ENCODE measurements at places on chromosomes 6 and 20. TPM values are rescaled to one million over a fixed set of nuclear protein-coding genes. Genes with fewer than 3 reads are reported as not detected.
A peak's percentile ranks its signal among the peaks of the same experiment; 100 is the strongest.

DNA sequence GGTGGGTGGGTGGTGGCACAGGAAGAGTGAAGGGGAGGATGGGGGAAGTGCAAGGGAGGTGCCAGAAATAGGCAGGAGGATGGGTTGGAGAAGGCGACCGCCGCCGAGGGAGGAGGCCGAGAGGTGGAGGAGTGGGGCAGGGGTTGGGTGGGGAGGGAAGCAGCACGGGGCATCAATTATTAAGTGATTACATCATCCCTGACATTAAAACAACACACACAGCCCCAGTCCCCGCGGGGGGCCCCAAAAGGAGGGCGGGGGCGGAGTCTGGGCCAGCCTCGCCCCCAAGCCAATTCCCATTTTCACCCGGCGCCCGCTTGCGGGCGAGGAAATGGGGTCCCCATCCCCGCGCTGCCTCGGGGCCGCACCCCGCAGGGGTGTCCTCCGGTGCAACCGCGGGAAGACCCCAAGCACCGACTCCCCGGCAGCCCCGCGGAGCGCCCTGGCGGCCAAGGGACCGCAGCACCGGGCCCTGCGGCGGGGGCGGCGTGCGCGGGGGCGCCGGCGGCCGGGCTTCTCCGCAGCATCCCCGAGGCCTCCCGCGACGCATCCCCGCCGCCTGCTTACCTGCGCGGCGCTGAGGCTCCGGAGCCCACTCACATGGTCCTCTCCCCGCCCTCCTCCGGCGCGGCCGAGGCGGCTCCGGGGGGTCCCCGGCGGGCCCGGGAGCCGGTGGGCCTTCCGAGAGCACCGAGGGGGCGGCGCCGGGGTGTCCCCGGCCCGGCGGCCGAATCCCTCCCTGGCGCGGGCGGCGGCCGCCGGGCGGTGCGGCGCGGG, 663 bp downstream of the FYN start:
- peak overlapping the region; percentile 69 for H3K27ac ChIP-seq
- H3K36me3 ChIP-seq = no peaks in the 10 kb centered on the region
- no peaks in the 10 kb centered on the region for H3K27me3 ChIP-seq

DNA sequence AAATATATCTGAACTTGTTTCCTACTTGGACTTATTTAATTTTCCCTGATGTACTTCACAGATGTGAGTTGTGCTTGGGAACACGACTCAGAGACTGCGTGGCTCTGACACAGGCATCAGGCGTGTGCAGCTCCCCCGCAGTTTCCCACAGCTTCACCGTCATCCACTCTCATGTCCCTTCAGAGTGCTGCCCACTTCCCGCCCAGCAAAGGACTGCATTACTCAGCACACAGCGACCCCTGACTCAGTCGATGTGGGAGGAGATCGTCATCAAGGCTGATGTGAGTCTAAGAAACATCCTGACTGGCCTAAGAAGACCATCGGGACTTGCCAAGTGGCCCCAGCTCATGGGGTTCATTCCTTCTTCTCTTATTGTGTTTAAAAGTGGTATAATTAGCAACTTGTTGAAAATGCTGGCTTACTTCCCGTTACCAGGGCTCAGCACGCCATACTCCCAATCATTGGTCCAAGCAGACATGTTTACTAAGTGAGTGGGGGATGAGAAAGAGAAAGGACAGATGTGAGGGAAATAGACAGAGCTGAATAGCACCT, 539.4 kb upstream of the JARID2 start:
- H3K27me3 ChIP-seq = no peaks in the 10 kb centered on the region
- no peaks in the 10 kb centered on the region for H3K36me3 ChIP-seq
- no peaks in the 10 kb centered on the region for H3K4me1 ChIP-seq
- no peak overlapping the region for H3K4me3 ChIP-seq
- no peak overlapping the region for H3K27ac ChIP-seq
- DNase-seq = no peak

Gene LATS1
- total RNA-seq = 29.2 TPM

DNA sequence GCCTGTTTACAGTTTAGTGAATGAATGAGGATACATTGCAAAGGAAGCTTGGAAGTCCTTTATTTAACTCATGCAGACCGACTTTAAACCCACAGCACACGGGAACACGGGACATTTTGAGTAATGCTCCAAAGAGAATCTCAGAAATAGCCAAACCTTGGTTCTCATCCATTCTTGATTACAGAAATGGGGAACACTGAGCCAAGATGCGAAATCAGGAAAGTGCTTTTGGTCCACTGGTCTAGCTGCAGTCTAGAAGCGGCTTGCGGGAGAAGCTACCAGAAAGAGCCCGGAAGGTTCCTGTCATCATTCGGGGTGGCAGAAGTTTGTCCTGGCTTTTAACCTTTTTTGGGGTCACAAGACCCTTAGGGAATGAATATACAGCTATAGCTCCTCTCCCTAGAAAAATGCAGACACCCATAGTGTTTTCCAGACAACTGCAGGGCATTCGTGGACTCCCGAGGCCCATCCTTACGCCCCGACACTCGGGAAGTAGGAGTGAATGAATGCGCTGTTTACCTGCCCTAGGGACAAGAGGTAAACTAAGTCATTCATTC, 475 bp upstream of the TMEM181 start:
- peak overlapping the region; percentile 92 for H3K4me3 ChIP-seq
- DNase-seq = no peak
- peaks cover 50% of the 10 kb centered on the region for H3K4me1 ChIP-seq
- H3K27ac ChIP-seq = peak overlapping the region; percentile 90
- H3K36me3 ChIP-seq = no peaks in the 10 kb centered on the region

- no peak overlapping the region for H3K4me3 ChIP-seq
- no peaks in the 10 kb centered on the region for H3K36me3 ChIP-seq
Measured at GRCh38 chr6:132153221-132153898, 202.2 kb upstream of the CCN2 start.

Gene MOCS1
- 18.0 TPM for total RNA-seq
